T-helper 17 cell (primary cell): ENCODE measurements at places on chromosomes 2 and 18.

GRCh38 chr2:235956281-235956970 is 211.8 kb downstream of the GBX2 start:
- no peak for DNase-seq

DNA sequence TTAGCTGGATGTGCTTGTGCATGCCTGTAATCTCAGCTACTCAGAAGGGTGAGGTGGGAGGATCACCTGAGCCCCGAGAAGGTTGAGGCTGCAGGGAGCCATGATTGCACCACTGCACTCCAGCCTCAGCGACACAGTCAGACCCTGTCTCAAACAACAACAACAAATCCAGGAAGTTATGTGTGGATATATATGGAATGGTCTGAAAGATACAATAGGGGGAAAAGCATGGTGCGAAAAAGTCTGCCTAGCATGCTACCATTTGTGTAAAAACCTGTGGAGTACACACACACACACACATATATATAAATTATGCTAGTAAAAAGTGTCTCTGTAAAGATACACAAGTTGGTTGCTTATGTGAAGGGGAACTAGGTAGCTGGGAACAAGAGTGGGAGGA is 6.9 kb upstream of the HOXD1 start:
- no peak for DNase-seq

DNA sequence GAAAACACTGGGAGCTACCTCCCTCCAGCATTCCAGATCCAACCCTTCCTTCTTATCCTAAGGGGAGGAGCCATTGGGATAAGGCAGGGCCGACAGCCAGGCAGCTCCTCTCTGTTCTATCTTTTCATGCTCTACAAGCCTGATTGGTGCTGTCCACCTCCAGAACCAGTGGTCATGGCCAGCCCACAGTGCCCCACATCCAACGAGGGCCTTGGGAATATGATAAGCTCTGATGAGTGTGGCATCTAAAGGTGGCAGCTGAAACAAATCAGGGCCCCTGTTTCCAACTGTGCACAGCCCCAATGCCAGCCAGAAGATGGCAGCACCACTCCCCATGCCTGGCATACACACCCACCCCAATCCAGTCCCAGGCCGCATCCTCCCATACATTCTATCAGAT is 329.3 kb downstream of the C1D start:
- DNase-seq, result no peak

GRCh38 chr2:152961351-152961750 is 242.9 kb downstream of the ARL6IP6 start:
- DNase-seq, result no peak

DNA sequence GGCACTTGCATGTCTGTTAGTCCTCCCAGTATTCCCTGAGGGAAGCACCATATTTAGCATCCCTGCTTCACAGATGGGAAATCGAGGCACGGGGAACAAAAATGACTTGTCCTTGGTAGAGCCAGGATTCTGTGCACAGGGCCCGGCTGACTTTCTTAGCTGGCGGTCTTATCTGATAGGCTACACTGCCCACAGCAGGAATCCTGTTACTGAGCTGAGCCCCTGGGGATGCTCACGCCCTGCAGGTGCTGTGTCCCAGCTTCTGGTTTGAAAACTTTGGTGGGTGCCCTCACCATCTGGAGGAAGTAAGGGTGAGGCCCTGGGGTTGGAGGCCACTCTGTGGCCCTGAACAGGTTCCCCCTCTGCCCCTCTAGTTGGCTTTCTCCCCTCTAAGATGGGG is 68.4 kb upstream of the MCFD2 start:
- DNase-seq, result no peak

DNA sequence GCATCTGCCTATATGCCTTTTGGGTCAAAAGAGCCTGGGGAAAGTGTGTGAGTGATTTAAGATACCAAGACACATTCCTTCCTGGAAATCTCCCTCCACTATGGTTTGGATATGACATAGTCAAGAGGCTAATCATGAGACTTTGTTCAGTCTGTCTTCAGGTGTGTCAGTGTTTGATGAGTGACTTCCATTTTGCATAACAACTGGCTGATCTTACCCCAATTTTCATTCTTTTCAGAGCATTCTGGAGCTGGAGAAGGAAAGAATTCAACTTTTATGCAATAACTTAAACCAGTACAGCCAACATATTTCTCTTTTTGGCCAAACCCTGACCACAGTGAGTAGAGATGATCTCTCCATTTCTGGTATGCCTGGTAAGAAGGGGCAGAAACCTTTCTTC is 39.4 kb downstream of the SPC25 start:
- DNase-seq, result no peak

- DNase-seq, result no peak
These were observed 221.5 kb upstream of the CDH2 start for GRCh38 chr18:28398471-28398870.

DNA sequence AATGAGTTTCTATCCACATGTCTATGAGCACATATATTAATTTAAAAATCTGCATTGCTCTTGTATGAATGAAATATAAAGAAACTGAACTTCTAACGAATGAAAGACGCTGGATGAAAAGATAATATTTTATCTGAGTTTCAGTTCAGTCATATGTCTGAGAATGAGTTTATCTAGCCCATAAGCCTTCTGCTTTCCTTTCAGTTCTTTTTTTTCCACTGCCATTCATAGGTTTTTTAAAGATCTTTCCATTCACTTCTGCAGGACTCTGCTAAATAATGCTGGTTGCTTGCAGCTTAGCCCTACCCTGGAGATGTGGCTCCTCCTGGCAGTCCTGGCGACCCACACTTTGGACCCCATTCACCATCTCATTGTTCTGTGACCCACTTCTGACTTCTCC is 109.0 kb downstream of the BCL2 start:
- DNase-seq, result no peak

GRCh38 chr2:5164776-5165525 is 527.2 kb upstream of the SOX11 start:
- DNase-seq, result no peak

- DNase-seq, result no peak
These were observed 923.8 kb downstream of the LRP1B start for GRCh38 chr2:141207036-141207385.

DNA sequence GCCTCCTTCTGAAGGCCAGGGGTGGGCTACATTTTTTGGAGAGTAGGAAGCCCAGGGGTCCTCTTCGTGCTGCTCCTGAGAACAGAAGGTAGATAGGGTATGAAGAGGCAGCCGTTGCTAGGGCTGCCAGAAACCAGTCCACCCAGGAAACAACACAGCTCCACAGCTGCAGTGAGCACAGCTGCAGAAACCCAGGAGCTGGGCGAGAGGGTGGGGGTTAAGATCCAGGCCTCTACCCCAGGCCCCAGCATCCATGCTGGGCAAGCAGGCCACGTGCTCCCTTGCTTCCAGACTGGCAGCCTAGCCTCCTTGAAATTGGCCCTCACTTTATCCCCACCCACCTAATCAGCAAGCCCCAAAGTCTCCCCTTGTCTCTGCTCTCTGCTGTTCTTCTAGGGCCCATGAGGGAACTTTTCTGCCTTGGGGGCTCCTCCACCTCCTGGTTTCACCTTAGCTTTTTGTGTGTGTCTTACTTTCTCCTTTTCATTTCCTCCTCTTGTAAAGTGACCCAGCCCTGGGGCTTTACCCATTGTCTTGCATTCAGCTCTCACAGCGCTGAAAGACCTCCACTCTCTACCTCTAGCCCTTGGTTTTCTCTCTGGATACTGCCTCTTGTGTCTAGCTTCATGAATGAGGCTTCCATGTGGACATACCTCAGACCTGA is 30.7 kb downstream of the STON1 start:
- DNase-seq, result no peak

- no peak for DNase-seq
These were observed 161.7 kb downstream of the PARD3B start for GRCh38 chr2:204706939-204707338.

DNA sequence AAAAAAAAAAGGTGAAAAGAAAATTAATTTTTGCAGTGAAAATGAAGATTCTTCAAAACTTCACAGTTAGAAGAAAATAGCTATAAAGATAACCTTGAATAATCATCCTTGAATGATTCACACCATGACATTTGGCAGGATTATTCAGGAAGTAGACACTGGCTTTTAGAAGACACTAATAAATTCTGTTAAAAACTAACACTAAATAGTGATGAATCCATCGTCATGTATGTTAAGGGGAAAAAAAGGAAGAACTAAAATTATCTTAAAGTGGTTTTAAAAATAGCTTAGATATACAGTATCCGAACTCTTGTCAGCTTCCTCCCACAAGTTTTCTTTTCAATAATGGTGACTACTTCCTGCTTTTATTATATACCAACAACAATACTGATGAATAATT is 10.2 kb downstream of the USP37 start:
- DNase-seq, result no peak

GRCh38 chr2:207188626-207189419 is 23.1 kb upstream of the KLF7 start:
- DNase-seq, result no peak

GRCh38 chr2:45169339-45170190 is 160.3 kb upstream of the SIX2 start:
- DNase-seq, result no peak

DNA sequence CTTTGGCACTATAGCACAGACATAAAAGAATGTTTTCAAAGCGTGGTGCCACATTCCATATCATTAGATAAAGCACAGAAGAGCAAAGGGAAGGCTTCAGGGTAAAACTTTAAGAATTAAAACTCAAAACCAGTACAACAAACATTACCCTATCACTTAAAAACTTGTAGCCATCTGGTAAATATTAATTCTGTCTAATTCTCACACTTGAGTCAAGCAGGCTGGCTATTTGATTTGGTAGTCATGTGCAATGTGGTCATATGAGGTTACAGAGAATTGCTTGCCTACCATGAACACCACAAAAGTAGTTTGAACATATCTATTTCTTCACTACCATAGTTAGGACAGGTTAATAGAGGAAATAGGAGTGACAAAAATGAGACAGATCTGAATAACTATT is 244.9 kb downstream of the IRS1 start:
- DNase-seq, result no peak

GRCh38 chr2:15909157-15909556 is 31.2 kb upstream of the MYCN start:
- no peak for DNase-seq

DNA sequence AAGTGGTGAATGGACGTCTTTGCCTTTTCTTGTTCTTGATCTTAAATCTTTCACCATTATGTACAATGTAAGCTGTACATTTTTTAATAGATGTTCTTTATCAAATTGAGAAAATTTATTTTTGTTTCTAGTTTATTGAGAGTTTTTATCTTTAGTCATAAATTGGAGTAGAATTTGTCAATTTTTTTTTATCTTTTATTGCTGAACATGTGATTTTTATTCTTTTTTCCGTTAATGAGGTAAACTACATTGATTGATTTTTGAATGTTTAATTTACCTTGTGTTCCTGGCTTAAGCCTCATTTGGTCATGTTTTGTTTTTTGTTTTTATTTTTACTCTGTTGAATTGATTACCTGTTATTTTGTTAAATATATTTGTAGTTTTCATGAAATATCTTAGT is 19.7 kb downstream of the KIAA1328 start:
- DNase-seq, result no peak

DNA sequence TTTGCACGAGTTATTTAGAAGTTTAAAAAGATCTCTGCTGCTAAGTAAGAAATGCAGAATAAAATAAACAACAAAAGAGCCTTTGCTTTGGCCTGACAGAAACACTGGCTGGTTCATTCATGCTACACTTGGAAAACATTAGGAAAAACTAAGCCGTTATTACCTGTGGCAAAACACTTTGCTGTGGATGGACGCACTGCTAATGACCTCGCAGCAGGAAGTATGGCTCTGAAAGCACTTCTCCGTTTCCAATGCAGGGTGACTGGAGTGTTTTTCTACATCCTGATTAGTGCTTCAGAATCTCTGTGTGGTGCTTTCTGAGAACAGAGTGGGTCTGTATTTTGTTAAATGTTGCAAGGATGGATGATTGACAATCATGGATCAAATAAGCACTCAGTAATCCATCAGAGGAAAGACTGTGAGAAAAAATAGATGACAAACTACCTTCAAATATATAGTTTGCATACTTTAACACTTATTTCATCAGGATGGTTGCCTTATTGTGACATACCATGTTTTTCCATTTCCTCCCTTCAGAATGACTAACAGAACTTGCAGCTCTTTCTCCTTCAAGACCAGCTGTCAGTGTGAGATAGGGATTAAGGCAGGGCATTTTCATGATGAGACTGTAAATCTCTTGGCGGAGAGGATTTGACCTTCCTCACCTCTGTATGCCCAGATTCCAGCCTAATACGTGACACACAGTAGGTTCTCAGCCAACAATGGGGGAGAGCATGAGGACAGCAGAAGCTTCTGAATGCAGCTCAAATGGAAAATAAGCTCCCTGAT is 38.0 kb downstream of the LINC00305 start:
- no peak for DNase-seq

DNA sequence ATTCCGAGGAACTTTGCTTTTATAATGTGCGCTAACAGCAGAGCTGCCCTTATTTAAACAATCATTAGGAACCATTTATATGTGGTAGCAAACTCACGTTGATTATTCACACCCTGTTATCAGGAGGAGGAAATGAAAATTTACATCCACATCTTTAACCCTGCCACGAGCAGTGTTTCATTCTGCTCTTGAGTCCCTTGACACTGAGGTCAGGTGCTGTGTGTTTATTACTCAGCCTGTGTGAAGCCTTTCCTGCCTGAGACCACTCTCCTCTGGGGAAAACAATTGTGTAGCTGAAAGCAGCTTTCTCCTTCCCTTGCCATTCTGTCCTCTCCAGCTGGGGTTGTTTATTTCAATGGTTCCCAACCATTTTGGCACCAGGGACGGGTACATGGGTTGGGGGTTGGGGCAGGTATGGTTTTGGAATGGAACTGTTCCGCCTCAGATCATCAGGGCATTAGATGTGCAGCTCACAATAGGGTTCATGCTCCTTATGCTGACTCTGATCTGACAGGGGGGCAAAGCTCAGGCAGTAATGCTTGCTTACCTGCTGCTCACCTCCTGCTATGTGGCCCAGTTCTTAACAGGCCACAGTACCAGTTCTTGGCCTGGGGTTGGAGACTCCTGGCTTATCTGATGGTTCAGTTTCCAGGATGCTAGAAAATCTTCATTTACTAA is 651.1 kb downstream of the TDRD15 start:
- no peak for DNase-seq

DNA sequence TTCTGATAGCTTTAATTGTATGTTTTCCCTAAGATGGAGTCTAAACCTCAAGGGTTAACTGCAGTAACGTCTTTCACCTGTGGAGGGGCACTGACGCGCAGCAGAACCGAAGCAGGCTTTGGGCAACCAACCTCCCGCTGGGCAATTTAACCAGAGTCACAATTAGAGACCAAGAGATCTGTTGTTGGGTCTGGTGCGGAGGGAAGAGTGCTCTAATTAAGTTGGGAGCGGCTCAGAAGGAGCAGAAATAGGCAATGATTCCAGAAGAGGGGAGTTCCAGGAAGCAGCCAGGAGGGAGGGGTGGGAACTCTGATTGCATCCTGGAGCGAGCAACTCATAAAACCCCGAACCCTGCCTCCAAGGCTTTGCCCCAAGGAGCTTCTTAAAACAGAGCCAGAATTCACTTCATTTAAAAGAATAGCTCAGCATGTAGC is 245.8 kb downstream of the PAX3 start:
- DNase-seq, result no peak
